Pancreas (tissue), 10 donors: ENCODE measurements at places on chromosomes 13 and 19.

DNA sequence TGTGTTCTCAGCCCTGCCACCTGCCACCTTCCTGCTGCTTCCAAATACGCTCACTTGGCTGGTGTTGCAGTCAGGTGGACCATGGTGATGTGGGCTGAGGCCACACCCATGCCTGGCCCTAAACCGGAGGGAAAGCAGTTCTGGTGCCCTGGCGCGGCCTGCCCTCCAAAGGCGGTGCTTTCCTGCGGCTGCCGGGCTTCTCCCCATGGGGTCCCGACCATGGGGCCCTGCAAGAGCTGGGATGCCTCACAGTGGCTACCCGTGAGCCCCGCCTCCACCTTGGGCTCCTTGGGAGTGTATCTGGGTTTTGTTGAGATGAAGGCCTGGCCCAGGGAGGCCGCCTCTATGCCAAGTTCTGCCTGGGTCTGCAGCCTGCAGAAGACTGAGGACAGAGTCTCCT lies 73.7 kb downstream of the ERICH6B start:
- DNase-seq: no peak

DNA sequence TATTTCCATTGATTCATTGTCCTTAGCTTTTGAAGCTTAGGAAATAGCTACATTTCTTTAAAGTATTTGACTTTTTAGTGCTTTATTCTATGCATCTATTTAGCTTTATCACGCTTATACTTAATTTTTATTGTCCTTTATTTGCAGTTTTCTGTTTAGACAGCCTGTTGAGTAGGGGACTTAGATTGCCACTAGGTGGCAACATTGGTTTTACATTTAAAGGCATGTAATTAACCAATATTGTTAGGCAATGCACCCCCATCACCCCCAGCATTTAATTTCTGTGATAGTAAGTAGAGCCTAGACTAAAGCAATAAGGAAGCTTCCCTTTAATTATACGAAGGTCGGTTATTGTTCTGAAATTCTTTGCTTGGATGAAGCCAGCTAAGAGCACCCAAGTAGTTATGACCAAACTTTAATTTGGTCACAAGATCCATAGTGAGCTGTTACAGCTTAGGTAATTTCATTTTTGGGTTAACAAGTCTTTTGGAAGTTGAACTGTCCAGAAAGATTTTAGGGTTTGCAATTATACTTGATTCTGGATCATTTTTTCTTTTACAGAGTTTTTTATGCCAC lies 36.5 kb downstream of the B3GLCT start:
- no peak for DNase-seq

DNA sequence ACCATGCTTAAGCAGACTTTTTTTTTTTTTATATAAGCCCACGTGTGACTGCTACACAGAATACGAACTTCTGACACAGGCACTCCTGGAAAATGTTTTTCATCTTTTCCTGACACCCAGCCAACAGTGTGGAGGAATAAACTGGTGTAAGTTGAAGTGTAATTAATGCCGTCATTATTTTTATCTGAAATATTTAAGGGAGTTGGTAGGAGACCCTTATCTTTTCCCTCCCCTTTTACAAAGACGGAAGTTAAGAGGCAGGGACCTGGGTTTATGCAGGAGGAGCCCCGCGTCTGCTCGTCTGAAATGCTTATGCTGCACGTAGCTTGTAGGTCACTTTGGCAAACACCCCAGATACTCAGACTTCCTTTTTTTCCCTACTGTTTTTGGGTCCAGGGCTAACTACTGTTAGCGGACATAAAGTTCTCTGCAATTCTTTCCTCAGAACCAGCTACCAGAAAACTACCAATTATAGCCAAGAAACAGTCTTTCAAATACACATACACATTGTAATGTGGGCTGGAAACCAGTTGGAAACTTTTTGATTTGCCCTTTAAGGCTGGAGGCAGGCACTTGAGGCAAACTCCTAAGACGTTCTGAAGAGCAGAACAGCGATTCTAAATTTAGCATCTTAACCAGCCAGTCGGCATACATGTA lies 50.8 kb downstream of the EFNB2 start:
- no peak for DNase-seq

DNA sequence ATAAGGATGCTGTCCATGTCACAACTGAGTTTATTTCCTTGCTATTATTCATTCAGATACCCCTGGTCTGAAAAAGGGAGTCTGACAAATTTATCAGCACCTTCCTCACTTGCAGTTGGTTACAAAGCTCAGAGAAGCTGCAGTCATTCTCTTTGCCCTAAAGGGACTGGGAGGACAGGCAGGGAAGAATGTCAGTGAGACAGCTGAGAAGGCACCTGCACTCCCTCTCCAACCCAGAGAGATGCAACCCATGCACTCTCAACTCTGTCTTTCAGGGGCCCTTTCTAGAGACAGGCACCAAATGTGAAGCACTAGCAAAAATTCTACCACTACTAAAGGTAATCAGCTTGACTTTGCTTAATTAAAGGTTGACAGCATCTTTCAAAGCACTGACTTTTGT lies 83.3 kb downstream of the CRYL1 start:
- no peak for DNase-seq

GRCh38 chr13:77985866-77986636 lies 67.4 kb upstream of the EDNRB start:
- DNase-seq: no peak

DNA sequence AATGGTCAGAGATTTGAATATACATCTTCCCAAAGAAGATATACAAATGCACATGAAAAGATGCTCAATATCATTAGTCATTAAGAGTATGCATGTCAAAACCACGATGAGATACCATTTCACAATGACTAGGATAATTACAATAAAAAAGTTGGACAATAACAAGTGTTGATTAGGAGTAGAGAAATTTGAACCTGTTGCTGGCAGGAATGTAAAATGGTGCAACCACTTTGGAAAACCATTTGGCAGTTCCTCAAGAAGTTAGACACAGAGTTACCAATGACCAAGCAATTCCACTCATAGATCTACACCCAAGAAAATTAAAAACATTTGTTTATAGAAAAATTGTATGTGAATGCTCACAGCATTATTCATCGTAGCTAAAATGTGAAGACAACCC lies 33.2 kb upstream of the STARD13 start:
- DNase-seq: no peak

DNA sequence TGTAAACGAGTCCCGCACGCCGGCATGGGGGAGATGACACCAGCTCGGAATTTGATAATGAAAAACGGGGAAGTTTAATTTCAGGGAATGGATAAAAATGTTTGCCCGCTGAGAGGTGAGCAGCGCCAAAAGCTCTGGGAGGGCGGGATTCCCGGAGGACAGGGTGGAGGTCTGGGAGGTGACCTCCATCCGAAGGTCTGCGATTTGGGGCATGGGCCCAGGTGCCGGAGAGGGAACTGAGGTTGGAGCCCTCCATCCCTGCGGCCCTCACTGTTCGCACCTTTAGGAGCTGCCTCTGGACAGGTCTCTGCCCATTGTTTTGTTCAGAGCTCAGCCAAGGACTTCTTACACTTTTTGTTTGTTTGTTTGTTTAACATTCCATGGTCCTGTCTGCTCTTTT lies 129.8 kb downstream of the URI1 start:
- DNase-seq: no peak

- no peak for DNase-seq
These were observed 581.0 kb upstream of the SPRY2 start for GRCh38 chr13:80921971-80922370.

- DNase-seq: no peak
These were observed 34.4 kb downstream of the WDFY2 start for GRCh38 chr13:51618626-51619025.

DNA sequence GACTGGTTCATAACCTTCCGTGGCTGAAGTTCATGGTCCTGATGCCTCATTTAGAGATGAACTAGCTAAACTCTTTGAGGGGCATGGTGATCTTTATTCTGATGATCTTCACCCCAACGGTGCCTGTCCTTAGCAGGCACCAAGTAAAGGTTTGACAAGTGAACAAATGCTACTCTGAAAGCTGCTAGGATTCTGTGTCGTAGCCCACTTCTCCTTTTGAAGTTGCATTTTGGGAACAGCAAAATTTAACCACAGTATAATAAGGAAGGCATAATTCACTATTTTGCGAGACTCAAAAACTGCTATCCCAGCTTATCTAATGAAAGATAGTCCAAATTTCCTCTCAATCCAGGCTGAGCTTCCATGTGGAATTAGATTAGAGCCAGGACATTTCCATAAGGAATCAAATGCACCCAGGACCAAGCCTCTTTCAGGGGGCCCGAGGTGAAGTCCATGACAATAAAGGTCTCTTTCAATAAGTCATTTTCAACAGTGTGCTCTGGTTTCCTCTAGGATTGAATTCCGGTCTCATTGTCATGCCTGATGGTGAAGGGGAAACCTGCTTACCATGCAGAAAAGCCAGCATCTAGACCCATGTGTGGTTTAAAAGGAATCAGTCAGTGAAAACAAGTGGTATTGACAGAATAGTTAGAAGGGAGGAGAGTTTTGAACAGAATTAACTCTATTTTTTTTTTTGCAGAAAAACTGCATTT lies 23.1 kb downstream of the SIAH3 start:
- no peak for DNase-seq

DNA sequence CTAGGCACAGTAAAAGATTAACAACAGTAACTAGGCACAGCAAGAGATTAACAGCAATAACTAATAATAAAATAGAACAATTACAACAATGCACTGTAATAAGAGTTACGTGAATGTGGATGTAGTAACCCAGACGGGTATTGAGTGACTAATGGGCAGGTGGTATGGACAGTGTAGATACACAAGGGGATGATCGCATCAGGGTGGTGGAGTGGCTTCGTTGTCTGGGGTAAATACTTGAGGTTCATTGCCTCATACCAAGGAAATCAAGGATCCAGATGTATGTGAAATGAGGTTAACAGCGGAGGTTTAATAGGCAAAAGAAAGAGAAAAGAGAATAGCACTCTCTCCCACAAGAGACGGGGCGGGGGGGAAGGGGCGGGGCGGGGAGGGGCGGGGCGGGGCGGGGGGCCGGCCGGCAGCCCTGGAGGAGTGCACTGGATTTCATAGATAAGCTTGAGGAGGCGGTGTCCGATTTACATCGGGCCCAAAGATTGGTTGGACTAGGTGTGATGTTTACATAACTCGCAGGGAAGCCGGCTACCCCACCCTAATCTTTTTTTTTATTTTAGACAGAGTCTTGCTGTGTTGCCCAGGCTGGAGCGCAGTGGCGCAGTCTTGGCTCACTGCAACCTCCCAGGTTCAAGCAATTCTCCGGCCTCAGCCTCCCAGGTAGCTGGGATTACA lies 106.3 kb downstream of the KCTD15 start:
- DNase-seq: peak; percentile 72

DNA sequence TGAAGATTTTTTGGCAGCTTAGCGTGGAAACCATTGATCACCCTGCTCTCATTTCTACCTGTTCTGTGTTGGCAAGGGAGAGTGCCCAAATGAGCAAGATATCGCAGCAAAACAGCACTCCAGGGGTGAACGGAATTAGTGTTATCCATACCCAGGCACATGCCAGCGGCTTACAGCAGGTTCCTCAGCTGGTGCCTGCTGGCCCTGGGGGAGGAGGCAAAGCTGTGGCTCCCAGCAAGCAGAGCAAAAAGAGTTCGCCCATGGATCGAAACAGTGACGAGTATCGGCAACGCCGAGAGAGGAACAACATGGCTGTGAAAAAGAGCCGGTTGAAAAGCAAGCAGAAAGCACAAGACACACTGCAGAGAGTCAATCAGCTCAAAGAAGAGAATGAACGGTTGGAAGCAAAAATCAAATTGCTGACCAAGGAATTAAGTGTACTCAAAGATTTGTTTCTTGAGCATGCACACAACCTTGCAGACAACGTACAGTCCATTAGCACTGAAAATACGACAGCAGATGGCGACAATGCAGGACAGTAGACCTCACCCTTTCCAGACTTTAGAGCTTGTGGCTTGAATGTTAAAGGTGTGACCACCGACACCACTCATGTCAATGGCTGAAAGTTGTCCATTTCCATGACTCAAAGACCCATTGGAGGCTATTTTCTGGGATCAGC lies 5.8 kb downstream of the CEBPG start:
- DNase-seq: no peak

DNA sequence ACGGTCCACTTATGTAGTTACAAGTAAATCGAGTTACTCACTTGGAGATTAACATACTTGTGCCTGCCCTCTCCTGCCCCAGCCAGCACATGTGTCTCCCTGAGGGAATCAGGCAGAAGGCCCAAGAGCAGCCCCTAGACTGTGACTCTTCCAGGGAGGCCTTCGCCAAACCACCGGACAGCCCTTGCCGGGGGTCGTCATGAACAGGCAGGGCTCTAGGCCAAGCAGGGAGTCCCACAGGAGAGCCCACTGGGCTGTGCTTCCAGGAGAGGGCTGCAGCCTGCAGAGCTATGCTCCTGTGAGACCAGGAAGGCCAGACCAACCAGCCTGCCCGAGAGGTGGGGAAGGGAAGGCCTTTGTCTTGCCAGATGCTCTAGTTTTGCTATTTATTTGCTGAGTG lies 283.3 kb downstream of the FOXO1 start:
- DNase-seq: no peak

DNA sequence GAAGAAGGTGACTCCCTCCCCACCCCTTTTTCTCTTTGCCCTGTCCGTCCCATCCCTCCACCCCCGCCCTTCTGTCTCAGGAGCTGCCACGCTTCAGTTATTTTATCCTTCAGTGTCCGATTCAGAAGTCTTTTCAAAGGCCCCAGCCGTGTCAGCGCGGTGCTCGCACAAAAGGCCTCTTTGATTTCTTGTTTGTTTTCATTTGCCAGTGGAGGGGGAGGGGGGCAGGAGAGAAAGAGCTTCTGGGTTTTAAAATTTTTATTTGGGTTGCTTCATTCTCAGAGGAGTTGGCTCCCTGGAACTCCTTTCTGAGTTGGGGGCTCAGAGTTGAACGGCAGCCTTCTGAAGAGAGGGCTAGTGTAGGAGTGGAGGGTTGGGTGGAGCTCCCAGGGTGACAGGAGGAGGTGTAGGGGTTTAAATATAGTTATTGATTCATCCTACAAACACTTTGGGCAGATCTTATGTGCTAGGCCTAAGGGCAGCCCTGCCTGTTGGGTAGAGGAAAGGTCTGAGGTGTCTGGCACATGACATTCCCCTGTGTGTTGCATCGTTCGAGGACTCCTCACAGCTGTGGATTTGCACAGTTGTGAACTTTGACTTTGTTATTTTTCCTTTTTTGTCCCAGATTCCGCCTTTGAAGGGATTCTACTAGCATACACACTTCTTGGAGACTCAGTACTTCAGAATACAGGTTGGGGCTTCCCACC lies 36.8 kb downstream of the NFIX start:
- no peak for DNase-seq

GRCh38 chr19:3669947-3670795 lies 30.1 kb downstream of the PIP5K1C start:
- no peak for DNase-seq

DNA sequence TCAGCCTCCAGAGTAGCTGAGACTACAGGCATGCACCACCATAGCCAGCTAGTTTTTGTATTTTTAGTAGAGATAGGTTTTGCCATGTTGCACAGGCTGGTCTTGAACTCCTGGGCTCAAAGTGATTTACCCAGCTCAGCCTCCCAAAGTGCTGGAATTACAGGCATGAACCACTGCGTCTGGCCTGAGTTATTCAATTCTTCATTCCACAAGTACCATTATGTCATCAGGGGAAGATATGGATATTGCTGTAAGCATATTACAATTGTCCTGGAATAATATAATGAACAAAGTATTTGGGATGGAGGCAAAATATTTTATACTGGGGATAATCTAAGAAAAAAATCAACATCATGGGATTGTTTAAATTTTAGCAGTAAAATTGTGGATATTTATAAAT lies 646.0 kb upstream of the SLITRK6 start:
- DNase-seq: no peak

GRCh38 chr13:39132286-39133230 lies 94.3 kb downstream of the NHLRC3 start:
- DNase-seq: no peak
